ENCODE measurements at places on chromosomes 1 and 21.

DNA sequence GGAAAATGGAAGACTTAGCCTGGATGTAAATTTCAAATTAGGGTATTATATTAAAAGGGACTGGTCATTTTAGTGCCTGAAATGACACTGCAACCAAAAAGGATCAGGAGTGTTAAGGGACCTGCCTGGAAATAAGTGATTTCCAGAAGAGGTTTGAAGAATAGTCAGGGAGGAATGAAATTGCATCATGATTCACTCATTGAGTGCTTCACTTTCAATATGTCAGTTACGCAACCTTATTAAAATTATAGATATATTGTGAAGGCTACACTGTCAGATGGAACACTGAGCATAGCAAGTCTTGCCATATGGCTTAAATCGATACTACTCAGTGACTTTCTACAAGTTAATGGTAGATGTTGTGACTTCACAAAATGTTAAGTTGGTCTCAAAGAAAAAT, 275.2 kb upstream of the DPYD start:
- DNase-seq, result no peak

DNA sequence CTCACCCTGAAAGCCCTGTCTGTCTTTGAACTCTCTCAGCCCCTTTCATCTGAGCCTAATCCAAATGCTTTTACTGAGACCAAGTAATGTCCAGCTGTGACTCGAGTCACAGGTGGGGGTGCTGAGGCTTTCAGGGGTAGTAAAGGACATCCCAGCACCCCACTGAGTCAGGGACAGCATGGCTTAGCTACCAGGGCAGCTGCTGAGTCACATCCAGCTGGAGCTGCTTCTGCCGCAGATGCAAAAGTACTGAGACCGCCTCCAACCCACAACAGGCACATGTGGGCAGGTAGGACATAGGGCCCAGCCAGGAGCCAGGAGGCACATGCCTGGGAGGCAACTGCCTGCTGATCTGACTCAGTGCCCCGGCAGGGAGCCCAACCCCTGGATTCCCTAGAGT, 6.7 kb upstream of the VSIG8 start:
- DNase-seq, result no peak

DNA sequence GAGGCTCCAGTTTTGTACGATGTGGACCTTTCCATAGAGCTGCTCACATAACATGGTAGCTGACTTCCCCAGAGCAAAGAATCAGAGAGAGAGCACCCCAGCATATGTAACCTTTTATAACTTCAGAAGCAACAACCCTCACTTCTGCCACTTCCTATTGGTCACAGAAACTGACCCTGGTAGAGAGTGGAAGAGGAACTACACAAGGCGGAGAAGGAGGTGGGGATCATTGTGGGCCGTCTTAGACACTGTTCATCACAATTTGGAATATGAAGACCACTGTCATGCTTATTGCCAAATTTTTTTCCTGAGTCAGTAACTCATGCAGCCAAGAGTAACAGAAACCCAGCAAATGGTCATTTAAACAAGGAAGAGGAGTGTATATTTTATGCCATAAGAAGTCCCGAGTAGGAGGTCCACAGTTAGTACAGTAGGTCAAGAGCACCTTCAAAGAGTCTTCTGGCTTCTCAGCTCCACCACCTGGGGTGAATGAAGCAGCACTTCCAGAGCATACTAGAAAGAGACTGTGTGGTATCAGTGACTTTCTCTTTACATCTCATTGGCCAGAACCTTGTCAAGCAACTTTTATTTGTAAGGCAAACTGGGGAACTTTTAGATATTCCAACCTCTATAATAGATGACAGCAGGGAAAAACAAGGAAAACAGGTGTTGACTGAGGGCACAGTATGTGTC, 71.8 kb downstream of the ODF2L start:
- DNase-seq, result no peak

GRCh38 chr1:58057826-58058225, 488.7 kb downstream of the OMA1 start:
- DNase-seq, result no peak

DNA sequence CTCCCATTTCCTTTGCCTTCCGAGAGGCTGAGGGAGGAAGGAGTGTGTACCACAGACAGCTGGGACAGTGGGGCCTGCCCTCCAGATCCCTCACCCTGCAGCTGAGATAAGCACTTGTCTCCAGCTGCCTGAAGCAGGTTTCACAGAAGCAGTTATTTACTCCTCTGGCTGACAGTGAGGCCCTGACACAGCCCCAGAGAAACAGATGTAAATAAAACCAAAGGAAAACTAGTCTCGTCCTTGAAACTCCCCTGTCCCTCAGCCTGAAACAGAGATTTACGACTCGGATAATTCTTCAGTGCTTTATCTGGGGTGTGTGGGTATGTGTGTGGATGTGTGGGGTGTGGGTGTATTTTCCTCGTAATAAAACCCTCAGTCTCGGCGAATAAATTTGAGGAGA, 181.1 kb downstream of the IGSF21 start:
- no peak for DNase-seq

- no peak for DNase-seq
Measured at GRCh38 chr21:33299181-33299752, 25.5 kb upstream of the IFNAR1 start.

GRCh38 chr1:222897527-222898190, 82.8 kb downstream of the DISP1 start:
- no peak for DNase-seq

DNA sequence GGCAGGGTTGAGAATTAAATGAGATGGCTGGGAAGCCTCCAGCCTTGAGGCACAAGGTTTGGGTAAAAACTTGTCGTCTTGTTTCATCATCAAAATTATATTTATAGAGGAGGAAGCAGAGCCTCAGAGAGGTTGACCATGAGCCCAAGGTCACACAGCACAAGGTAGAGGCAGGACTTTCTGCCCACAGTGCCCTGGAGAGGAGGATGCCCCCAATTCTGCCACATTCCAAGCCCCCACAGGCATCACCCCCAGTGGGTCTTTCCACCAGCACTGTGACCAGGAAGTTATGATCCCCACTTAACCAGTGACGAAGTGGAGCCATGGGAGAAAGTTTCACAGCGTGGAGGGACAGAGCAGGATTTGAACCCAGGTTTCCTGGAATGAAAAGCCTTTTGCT, 400.0 kb downstream of the MATN1 start:
- no peak for DNase-seq

DNA sequence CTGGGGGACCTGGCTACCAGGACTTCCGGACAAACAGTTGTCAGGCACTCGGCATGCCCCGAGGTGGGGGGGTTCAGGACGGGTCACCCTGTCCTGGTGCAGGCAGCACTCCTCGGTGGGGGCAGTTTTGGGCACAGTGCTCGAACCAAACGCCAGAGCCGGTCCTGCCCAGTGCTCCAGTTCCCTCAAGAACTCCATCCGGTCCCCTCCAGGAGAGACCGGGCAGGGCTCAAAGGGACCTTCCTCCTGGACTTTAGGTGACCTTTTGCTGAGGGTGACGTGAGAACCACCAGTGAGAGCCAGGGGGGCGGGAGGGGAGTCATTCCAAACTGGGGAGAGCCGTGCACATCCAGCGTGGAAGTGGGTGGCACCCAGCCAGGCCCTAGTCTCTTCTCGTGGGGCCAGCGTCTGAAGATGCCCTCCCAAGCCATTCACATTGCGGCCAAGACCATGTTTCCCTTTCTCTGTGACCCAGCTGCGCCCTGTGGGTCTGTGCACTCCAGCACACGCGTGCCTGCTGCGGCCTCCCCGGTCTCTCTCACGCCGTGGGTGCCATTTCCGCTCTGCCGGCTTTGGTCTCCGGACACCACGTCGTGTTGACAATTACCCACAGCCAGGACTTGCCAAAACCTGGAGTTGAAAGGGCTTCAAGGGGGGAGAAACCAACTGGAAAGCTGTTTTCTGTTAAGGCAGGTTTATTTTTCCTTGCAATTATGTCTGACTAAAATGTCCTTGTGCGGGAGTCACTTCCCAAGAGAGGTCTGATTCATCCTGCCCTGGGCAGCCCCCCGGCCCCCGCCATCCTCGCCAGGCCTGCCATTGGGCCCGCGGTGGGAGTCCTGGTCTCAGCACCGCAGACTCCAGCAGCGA, 178.8 kb upstream of the ARHGEF16 start:
- DNase-seq, result no peak

DNA sequence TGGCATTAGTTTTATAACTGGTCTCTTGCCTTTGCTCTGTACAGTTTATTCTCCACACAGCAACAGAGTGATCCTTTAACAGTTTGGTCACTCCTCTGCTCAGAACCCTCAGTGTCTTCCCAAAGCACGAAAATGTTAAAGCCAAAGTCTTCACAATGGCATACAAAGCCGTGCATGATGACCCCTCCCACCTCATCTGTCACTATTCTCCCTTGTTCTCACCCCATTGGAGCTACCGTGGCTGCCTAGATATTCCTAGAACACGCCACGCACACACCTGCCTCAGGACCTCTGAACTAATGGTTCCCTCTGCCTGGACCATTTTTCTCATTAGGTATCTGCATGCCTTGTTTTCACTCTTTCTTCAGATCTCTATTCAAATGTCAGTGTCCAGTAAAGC, 8.6 kb upstream of the SEMA4A start:
- no peak for DNase-seq

GRCh38 chr1:241654019-241654418, 1.9 kb downstream of the WDR64 start:
- no peak for DNase-seq

DNA sequence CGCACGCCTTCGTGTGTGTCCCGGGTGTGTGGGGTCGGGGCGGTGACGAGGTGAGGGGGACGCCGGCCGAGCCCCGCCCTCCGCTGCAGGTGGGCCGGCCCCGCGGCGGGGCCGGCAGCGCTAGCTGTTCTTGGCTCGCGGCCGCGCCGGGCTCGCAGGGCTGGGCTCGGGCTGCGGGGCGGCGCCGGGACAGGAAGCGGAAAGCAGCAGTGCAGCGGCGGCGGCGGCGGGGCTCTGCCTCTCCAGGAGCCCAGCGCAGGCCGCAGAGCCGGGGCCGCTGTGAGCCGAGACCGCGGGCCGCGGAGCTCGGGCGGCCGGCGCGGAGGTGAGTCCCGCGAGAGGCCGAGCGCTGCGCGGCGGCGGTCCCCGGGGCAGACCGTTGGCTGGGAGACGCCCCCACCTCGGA, at the start of gene VANGL1:
VANGL1 (plus strand) TSS at position 209 of the 406 bp plus-strand sequence. CDS start 9,444 bp downstream, outside the sequence.
- DNase-seq, result no peak

DNA sequence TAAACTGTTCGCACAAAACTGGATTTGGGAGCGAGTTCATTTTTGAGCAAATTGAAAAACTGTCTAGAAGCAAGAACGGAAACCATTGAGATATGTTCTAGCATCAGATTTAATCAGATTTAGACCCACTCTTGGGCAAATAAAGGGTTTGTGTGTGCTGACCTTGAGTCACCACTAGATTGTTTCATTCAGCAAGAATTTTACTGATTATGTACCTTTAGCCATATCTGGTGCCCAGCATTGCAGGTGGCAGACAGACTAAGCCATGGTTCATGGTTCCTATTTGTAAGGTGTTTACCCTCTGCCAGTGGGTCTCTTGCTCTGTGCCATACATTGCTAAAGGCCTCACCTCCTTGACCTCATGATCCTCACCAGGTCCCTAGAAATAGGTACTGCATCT, 1.4 kb downstream of the NUDC start:
- DNase-seq, result no peak

GRCh38 chr1:110673197-110673701, 1.5 kb downstream of the KCNA3 start:
- DNase-seq, result no peak

All from esophagus squamous epithelium (tissue), 5 donors.